ENCODE measurements at places on chromosomes 7 and 10. TPM values are rescaled to one million over a fixed set of nuclear protein-coding genes. Genes with fewer than 3 reads are reported as not detected.

The AFAP1L2 gene
- 4.8 TPM for total RNA-seq

The ZNF467 gene
- total RNA-seq: 4.0 TPM

GRCh38 chr10:132394201-132394811 lies 2.7 kb upstream of the PWWP2B start:
- DNase-seq: no peak
- H3K4me1 ChIP-seq: peaks cover 38% of the 10 kb centered on the region
- no peaks in the 10 kb centered on the region for H3K27me3 ChIP-seq
- no peaks in the 10 kb centered on the region for H3K36me3 ChIP-seq
- no peak overlapping the region for H3K27ac ChIP-seq

GRCh38 chr10:101506829-101507661 lies 81.0 kb downstream of the POLL start:
- H3K4me1 ChIP-seq: no peaks in the 10 kb centered on the region
- no peak overlapping the region for H3K27ac ChIP-seq
- H3K4me3 ChIP-seq: no peak overlapping the region
- H3K27me3 ChIP-seq: no peaks in the 10 kb centered on the region

DNA sequence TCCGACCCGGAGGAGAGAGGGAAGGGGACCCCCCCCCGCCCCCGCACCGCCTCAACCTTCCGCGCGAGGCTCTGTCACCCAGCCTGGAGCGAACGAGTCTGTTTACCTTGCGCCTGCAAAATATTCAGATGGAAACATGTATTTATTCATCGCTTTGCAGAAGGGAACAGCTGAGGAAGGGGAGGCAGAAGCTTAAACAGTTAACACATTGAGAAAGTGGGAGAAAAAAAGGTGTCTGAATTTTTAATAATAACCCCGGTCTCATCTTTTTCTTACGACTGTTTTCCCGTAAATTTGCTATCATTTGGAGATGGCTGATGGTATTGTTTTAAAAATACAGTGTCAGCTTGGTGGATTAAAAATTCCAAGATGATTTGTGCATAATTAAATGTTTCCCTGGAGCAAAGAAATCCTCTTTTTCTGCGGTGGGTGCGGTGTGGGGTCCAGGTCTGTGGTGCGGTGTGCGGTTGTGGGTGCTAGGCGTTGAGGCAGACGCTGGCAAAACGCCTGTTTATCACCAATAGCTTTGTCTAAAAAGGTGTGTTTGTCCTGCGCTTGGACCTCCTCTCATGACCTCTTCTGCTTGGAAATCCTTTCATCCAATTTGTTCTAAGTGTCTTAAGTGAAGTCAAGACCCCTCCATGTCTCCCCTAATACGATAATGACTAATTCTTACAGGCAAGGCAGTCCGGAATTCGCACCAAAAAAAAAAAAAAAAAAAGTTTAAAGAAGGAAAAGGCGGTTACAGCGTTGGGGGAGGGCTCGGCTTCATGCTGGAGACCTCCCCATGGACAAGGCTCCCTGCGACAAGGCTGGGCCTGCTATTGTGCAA lies 1.6 kb downstream of the UNCX start:
- no peak overlapping the region for H3K27ac ChIP-seq
- DNase-seq: no peak
- peaks cover 97% of the 10 kb centered on the region for H3K27me3 ChIP-seq

- peaks cover 75% of the 10 kb centered on the region for H3K27me3 ChIP-seq
- peak within 1 kb of the TSS; percentile 56 for H3K4me3 ChIP-seq
- H3K4me1 ChIP-seq: peaks cover 41% of the 10 kb centered on the region
- H3K27ac ChIP-seq: peak within 1 kb of the TSS; percentile 55
Measured at GRCh38 chr10:116272440-116273283, at the start of gene GFRA1. Gene GFRA1, minus strand, starts transcription at chr10:116273206. Its CDS starts 1,177 bp downstream, at chr10:116272029.

GRCh38 chr7:103637726-103638125 lies 191.7 kb upstream of the SLC26A5 start:
- H3K27me3 ChIP-seq: no peaks in the 10 kb centered on the region
- no peaks in the 10 kb centered on the region for H3K4me1 ChIP-seq
- DNase-seq: no peak

DNA sequence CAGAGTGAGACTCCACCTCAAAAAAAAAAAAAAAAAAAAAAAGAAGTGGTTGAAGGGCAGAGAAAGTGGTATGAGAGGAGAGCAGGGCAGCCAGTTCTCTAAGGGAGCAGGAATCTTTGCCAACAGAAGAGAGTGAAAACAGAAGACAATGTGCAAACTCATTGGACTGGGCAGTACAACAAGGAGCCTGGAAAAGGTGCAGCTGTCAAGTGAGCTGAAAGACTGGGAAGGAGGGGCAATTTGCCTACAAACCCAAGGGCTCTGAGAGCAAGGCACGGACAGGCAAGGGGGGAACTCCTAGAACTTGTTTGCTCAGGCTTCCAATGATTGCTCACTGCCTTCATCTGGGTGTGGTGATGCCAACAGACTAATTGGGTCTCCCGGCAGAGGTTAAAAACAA lies 9.5 kb downstream of the ACTR1A start:
- peak overlapping the region; percentile 61 for H3K27ac ChIP-seq
- H3K27me3 ChIP-seq: no peaks in the 10 kb centered on the region
- H3K4me1 ChIP-seq: peaks cover 3% of the 10 kb centered on the region
- peaks cover 10% of the 10 kb centered on the region for H3K36me3 ChIP-seq

- H3K36me3 ChIP-seq: no peaks in the 10 kb centered on the region
- no peak for DNase-seq
- no peak overlapping the region for H3K27ac ChIP-seq
- H3K4me1 ChIP-seq: peaks cover 21% of the 10 kb centered on the region
- no peaks in the 10 kb centered on the region for H3K27me3 ChIP-seq
Measured at GRCh38 chr10:127525686-127526085, 23.4 kb upstream of the NPS start.

DNA sequence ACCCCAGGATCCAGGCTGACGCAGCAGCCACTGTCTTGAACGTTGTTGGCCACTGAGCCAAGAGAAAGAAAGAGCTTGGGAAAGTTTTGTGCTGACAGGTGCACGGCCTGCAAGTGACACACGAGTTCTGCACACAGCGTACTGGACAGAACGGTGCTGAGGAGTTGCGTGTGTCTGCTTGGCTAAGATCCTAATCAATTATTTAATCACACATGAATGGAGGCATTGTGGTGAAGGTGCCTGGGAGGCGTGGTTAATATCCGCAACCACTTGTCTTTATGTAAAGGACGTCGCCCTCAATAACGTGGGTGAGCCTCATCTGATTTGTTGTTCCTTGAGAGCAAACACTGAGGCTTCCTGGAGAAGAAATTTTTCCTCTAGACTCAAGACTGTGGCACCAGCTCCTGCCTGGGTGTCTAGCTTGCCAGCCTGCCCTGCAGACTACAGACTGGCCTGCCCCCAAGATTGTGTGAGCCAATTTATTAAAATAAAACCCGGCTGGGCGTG lies 16.6 kb upstream of the GNA12 start:
- H3K36me3 ChIP-seq: no peaks in the 10 kb centered on the region
- H3K4me1 ChIP-seq: peaks cover 26% of the 10 kb centered on the region
- no peak overlapping the region for H3K4me3 ChIP-seq
- H3K27ac ChIP-seq: no peak overlapping the region
- no peaks in the 10 kb centered on the region for H3K27me3 ChIP-seq

The PON1 gene
- total RNA-seq: not detected

The ADCK2 gene
- 7.9 TPM for total RNA-seq

The TRIM50 gene
- total RNA-seq: not detected

GRCh38 chr10:5776136-5776880 lies 36.9 kb downstream of the GDI2 start:
- DNase-seq: no peak
- H3K27ac ChIP-seq: peak overlapping the region; percentile 31
- H3K4me3 ChIP-seq: no peak overlapping the region
- no peaks in the 10 kb centered on the region for H3K27me3 ChIP-seq
- no peaks in the 10 kb centered on the region for H3K36me3 ChIP-seq

DNA sequence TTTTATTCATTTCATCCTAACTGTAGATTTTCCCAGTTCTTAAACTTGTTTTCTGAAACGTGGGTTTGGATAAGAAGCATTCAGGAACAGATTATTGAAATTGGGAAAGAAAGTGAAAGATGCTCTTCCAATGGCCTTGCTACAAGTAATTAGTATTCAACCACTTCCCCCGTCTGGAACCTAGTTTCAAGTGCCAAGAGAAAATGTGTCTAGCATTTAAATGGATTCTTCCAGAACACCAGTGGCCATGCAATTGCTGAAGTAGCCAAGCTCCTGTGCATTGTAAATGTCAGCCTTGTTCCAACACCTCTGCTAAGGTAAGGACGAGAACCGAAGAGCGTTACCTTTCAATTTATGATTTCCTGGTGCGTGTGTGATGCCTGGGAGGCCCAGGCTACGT lies 68.2 kb downstream of the PFKFB3 start:
- H3K4me1 ChIP-seq: peaks cover 15% of the 10 kb centered on the region
- H3K4me3 ChIP-seq: no peak overlapping the region
- H3K36me3 ChIP-seq: no peaks in the 10 kb centered on the region
- no peak for DNase-seq

DNA sequence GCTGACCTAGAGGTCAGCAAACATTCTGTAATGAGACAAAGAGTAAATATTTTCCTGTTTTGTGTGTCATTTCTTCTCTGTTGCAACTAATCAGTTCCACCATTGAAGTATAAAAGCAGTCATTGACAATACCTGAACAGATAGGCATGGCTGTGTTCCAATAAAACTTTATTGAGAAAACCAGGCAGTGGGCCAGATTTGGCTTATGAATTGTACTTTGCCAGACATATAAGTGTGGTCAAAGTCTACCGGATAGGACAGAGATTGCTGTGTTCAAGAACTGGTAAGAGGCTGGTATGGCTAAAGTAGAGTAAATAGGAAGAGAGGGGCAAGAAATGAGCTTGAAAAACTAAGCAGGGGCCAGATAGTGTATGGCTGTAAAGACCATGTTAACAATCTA lies 38.3 kb upstream of the TAC1 start:
- no peaks in the 10 kb centered on the region for H3K4me1 ChIP-seq
- H3K4me3 ChIP-seq: no peak overlapping the region
- no peak for DNase-seq
- no peaks in the 10 kb centered on the region for H3K36me3 ChIP-seq
- H3K27me3 ChIP-seq: no peaks in the 10 kb centered on the region

The AVL9 gene
- 15.1 TPM for total RNA-seq

- H3K27ac ChIP-seq: no peak overlapping the region
- no peaks in the 10 kb centered on the region for H3K36me3 ChIP-seq
- no peak for DNase-seq
- no peaks in the 10 kb centered on the region for H3K27me3 ChIP-seq
Measured at GRCh38 chr7:108839076-108839475, 269.4 kb downstream of the DNAJB9 start.

The MOGAT3 gene
- total RNA-seq: not detected

DNA sequence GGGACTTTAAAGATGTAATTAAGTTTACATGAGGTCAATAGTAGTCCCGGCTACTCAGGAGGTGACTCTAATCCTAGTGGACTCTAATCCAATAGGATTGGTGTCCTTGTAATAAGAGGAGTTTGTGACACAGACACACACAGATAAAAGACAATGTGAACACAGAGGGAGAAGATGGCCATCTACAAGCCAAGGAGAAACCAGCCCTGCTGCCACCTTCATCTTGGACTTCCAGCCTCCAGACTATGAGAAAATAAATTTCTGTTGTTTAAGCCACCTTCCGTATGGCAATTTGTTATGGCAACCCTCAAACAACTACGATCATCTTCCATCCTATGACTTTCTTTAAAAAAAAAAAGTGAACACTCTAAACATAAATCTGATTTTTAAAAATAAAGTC lies 116.3 kb downstream of the ALOX5 start:
- H3K4me1 ChIP-seq: no peaks in the 10 kb centered on the region
- H3K27ac ChIP-seq: no peak overlapping the region
- H3K27me3 ChIP-seq: no peaks in the 10 kb centered on the region
- no peak for DNase-seq
- H3K4me3 ChIP-seq: no peak overlapping the region
- no peaks in the 10 kb centered on the region for H3K36me3 ChIP-seq

The GUSB gene
- 16.3 TPM for total RNA-seq

The FFAR4 gene
- not detected for total RNA-seq

The ANXA8L1 gene
- total RNA-seq: 1.3 TPM

DNA sequence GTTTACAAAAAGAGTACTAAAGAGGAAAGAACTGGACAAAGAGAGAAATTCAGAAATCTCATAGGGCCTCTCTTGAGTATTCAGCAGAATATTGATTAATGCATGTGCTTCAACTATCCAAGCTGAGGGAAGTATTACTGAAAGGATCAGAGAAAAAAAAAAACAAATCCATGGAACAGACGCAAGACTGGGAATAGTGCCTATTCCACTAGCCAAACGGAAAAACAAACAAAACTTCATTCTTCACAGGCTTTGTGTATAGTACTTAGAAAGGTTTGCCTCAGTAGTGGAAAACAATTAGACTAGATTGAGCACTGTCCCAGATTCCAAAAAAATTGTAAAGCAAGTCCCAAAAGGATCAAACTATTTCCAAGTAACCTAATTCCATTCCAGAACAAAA lies 106.2 kb downstream of the TFEC start:
- no peak overlapping the region for H3K27ac ChIP-seq
- H3K4me1 ChIP-seq: no peaks in the 10 kb centered on the region
- H3K4me3 ChIP-seq: no peak overlapping the region
- no peaks in the 10 kb centered on the region for H3K36me3 ChIP-seq
- no peaks in the 10 kb centered on the region for H3K27me3 ChIP-seq

The CACUL1 gene
- total RNA-seq: 19.5 TPM

DNA sequence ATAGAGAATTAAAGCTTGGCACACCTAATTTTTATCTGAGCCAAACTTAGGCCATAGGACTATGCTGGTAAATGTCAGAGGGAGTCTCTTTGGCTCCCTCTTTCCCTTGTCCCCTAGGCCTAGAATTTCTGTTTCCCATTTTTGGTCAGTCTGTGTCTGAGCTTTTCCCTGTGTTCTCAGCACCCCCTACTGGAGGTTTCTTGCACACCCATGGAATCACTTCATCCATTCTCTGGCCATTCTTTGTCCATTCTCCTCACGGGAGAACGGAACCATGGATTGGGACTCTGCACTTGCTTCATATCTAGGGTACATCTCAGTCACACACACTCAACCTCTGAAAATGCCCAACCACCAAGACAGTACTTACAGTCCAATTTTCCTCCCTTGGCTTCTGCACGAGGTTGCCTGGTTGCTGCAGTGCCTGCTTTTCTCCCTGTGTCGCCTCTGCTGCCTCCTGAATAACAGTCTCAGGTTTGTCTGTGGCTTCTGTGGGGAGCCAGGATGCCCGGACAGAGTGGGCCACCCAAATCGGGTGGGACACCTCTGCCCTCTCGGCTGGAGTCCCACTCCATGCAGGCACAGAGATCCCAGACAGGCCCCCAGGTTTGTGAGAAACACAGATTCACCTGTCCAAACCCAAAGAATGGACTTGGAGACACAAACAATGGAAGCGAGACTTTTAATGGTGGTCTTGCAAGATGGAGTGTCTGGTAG lies 35.1 kb upstream of the DNAH11 start:
- no peaks in the 10 kb centered on the region for H3K27me3 ChIP-seq
- H3K4me3 ChIP-seq: no peak overlapping the region
- no peak overlapping the region for H3K27ac ChIP-seq
- H3K4me1 ChIP-seq: no peaks in the 10 kb centered on the region
- DNase-seq: peak; percentile 16

GRCh38 chr7:22601812-22602565 lies 102.0 kb upstream of the STEAP1B start:
- no peaks in the 10 kb centered on the region for H3K27me3 ChIP-seq
- no peak overlapping the region for H3K27ac ChIP-seq
- peaks cover 2% of the 10 kb centered on the region for H3K4me1 ChIP-seq
- no peaks in the 10 kb centered on the region for H3K36me3 ChIP-seq
- no peak for DNase-seq
